Daoy (cell line): ENCODE measurements at places on chromosomes 12 and 14. TPM values are rescaled to one million over a fixed set of nuclear protein-coding genes. Genes with fewer than 3 reads are reported as not detected.

The C12orf42 gene
- not detected in 2 replicates for total RNA-seq

The MUCL1 gene
- not detected in 2 replicates for total RNA-seq

The SLC17A8 gene
- not detected in 2 replicates for total RNA-seq

The CCDC177 gene
- total RNA-seq = not detected in 2 replicates

The ZNF140 gene
- 8.6 and 9.1 TPM in 2 replicates for total RNA-seq

The MED6 gene
- total RNA-seq = 44.6 and 60.6 TPM in 2 replicates

The BRI3BP gene
- 12.6 and 13.4 TPM in 2 replicates for total RNA-seq

The KIF5A gene
- total RNA-seq = 0.69 and 1.0 TPM in 2 replicates

DNA sequence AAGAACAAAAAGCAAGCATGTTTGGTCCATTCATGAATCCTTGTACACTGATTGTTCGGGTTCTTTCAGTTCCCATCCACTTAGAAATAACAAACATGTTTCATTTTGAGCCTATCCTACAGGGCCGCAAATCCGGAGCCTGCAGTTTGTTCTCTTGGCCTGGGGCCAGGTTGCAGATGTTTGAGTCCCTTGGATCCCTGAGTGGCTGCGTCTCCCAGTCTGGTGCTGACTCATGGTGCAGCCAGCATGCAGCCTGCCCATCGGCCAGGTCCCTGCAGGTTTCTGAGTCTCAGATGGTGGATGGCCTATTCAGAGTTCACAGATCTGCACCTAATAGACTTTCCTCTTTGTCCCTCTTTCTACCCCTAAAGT is 1.9 kb upstream of the DYNC1H1 start:
- peak; percentile 96 for DNase-seq

- peak; percentile 64 for DNase-seq
These were observed 15.6 kb downstream of the SMUG1 start for GRCh38 chr12:54173066-54173726.

GRCh38 chr12:116015525-116015924 is 262.0 kb downstream of the MED13L start:
- peak; percentile 8 for DNase-seq
